ENCODE measurements at places on chromosomes 5 and 9.

DNA sequence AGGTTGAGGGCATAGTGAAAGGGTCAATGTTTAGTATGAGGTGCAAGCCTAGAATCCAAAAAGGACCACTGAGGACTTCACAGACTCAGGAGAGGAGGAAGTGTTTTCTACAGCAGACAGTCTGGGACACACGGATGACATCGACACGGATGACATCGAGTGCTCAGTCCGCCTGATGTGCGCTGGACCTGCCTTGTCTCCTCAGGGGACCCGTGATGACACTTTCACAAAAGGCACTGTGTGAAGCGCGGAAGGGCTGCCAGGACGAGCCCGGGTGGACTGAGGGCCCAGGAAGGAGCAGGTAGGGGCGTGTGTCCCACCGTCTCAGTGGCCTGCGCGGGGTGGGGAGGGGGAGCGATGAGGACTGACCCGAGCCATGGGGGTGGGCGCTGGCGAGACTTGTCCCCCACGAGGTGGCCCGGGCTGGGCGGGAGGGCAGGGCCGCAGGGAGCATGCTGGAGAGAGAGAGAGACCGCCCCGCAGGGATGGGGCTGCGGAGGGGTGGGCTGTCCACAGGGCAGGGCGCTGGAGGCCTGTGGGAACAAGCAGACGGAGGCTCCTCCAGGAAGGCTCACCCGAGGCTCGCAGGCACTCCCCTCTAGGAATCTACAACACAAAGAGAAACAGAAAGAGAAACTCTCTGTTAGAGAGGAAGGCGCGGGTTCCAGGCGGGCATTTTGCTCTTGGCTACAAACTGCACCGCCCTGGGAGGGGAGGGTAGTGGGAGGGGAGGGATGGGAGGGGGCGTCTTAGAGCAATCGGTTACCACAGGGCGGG, 54.9 kb downstream of the USP20 start:
- no peak for DNase-seq

GRCh38 chr9:129596541-129597331, 24.2 kb downstream of the C9orf50 start:
- DNase-seq: no peak

DNA sequence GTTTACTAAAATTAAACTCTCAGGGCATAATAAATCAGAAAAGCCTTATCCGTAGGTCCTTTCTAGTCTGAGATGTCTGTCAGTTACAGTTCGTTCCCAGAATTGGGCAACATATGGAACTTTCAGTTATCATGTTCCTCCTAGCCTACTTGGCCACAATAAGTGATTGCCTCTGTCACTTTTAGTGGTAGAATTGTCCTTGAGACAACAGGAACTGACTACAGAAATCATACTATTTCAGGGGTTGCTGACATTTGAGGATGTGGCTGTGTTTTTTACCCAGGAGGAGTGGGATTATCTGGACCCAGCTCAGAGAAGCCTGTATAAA, 956 bp downstream of the ZNF189 start:
- no peak for DNase-seq

DNA sequence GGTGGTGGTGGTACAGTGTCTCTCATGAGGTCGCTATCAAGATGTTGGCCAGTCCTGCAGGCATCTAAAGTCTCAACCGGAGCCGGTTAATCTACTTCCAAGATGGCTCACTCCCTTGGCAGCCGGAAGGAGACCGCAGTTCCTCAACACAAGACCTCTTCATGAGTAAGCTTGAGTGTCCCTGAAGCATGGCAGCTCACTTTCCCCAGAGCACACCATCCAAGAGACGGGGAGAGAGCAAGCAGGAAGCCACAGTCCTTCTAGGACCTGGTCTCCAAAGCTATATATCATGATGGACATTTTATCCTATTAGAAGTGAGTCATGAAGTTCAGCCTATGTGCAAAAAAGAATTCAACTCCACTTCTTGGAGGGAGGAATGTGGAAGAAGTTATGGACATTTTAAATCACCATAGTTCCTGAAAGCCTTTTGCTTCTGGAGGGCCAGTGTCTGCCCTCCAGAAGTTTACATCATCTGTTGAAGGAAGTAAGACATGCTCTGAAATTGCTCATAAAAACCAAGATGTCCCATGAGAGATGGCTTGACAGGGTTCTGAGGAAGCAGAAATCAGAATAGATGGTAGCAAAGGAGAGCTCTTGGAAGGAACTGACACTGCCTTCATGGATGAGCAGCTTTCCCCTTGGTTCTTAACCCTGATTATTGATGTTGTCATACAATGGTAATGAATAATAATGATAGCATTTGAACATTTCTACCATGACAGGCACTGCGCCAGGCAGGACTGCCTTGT, 21.3 kb downstream of the GALNT10 start:
- DNase-seq: no peak

- DNase-seq: no peak
Observed at GRCh38 chr5:61817472-61818326, 485.6 kb downstream of the ZSWIM6 start.

Measured in HFF-Myc (cell line).